Stimulated activated CD8-positive, alpha-beta memory T cell treated with anti-CD3 and anti-CD28 coated beads, Interleukin-4, amount 100 ng/mL, for 4 hours (primary cell): ENCODE measurements at places on chromosomes 1 and 21.

GRCh38 chr1:208036918-208037766 is 126.2 kb upstream of the CD34 start:
- DNase-seq, result no peak

DNA sequence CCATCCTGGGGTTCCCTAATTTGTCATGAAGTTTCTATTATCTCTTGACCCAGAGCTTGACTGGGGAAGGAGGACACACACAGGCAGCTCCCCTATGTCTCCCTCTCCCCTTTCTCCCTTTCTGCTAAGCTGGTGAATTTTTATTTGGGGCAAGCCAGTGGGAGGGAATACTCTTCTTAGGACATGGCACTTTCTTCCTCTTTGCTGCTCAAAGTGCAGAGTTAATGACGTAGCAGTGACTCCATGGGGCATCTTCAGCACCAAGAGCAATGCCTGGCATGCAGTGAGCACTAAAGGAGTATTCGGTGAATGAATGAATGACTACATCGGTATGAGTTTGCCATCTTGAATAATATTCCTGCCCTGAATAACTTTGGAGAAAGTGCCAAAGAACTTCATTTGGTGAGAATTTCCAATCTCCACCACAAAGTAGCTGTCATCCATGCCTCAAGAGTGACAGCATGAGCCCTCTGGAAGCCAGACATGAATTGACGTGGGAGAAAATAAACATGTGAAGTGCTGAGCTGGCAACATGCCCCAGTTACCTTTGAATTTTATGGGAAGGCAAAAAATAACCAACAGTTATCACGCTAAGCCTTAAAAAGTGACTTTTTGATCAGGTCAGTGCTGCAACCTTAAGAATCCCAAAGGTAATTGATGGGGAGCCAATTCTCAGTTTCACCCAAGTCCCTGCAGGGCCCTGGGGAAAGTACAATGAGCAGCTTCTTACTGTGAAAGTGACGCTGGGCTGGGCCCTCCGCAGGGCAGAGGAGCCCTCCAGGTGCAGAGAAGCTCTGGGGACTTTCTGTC is 22.1 kb upstream of the ATF3 start:
- no peak for DNase-seq

- no peak for DNase-seq
Measured at GRCh38 chr1:236748268-236748870, 46.7 kb upstream of the MTR start.

DNA sequence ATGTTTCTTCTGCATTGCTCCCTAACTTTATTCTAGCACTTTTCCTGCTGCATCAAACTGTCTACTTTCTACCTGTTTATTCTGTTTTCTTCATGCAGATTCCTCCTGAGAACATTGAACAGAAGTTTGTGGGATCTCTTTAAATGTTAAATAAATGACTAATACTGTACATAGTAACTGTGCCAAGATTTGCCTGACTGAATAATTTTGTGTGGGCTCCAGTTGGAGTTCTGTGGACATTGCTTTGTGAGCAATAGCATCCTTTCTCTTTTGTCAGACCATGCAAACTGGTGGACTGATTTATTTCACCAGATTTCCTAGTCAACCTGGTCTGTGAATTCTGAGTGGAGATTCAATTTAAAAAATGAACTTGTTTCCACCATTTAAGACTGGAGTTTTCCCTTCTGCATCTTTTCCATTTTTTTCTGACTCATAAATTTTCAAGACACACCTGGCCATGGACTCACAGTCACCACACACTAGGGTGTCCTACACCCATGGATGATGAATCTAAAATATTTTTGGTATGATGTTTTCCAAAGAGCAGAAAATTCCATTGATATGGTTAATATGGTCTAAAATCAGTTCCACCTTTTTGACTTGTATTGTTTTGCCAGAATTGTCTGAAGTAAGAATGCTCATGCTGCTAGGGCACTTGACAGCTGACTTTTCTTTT is 140.7 kb upstream of the SPAG17 start:
- no peak for DNase-seq

GRCh38 chr1:247008406-247008799 is 546 bp upstream of the ZNF695 start:
- no peak for DNase-seq

DNA sequence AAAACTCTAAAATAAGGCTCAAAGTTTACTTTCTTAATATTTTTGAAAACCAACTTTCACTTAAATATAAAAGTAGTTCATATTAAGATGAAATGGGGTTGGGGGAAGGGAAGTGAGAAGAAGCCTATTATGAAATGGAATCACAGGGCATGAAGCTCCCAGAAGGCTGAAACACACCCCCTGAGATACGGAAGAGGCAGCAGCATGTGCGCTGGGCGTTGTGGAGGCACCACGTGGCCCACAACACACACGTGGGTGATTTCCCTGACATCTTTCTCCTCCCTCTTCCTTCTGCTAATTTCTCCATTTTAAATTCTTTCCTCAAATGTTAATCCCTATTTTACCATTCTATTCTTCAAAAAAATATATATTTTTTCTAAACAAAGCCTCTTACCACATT is 35.6 kb upstream of the SEC16B start:
- no peak for DNase-seq

- DNase-seq, result no peak
Measured at GRCh38 chr1:19504796-19505692, 19.7 kb upstream of the CAPZB start.

- DNase-seq, result no peak
Measured at GRCh38 chr1:65265651-65266351, 43.5 kb upstream of the DNAJC6 start.

- no peak for DNase-seq
Measured at GRCh38 chr1:177984136-177984525, 14.3 kb upstream of the SEC16B start.

- DNase-seq, result no peak
Measured at GRCh38 chr1:168281603-168282325, 1.1 kb downstream of the TBX19 start.

DNA sequence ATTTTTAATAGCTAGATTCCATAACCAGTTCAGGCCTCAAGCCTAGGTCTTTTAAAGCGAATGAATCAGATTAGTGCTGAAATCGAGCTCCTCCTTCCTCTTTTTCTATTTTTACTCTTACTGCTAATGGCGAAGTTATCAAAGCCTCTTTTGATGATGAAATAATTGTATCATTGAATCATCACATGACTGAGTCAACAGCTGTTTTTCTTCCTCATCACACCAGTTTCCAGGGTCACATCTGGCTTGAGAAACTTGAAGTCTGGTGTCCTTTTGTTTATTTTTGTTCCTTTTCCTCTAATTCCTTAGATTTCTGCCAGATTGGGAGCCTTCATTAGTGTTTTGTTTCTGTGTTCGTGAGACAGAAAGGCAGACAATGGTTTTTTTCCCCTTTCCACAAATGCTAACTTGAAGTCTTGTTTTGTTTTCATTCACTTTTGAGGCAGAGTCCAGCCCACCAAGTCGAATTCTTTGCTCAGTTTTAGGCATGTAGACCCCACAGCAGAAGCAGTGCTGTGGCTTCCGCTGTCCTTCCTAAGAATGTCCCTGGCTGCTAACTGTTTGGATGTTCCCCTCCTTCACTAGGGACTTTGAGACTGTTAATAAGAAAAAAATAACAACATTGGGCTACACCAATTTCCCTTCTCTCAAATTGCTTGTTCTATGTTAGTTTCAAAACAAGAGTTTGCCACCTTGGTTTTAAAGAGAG is 51.9 kb upstream of the FMOD start:
- DNase-seq, result no peak

DNA sequence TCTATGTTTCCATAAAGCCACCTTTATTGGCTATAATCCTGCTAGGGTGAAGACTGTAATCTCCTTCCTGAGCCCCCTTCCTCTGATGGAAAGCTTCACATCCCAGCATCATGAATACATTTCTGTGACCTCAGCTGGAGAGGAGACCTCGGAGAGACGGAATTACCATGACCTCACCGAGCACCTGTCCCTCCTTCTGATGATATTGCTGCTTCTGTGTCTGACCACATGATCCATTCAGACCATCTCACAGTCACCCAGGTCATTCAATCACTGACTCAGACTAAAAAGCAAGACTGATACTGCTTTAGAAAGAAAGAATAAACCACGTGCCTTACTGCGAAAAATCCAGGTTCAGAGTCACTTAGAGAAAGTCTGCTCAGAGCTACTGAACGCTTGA is 8.8 kb downstream of the KCND3 start:
- DNase-seq, result no peak

- no peak for DNase-seq
Measured at GRCh38 chr1:230503726-230504125, 77.6 kb upstream of the PGBD5 start.

GRCh38 chr1:165376041-165376810 is 19.7 kb upstream of the LMX1A start:
- DNase-seq, result no peak

DNA sequence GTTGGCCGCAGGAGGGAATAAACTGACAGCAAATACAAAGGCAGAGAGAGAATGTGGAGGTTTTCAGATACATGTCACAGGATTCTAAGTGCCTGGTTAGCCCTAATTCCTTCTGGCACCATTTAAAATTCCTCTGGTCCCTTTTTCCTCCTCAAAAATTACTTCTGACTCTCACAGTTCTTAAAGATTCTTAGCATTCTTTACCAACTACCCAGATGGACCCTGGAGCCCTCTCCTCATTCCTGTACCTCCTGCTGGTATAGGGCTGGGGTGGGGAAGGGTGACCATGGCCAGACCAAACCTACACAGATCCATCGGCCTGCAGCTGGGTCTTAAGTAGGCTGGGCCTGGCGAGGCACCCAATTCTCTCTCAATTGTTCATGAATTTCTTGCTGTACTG is 7.2 kb downstream of the MKNK1 start:
- no peak for DNase-seq

DNA sequence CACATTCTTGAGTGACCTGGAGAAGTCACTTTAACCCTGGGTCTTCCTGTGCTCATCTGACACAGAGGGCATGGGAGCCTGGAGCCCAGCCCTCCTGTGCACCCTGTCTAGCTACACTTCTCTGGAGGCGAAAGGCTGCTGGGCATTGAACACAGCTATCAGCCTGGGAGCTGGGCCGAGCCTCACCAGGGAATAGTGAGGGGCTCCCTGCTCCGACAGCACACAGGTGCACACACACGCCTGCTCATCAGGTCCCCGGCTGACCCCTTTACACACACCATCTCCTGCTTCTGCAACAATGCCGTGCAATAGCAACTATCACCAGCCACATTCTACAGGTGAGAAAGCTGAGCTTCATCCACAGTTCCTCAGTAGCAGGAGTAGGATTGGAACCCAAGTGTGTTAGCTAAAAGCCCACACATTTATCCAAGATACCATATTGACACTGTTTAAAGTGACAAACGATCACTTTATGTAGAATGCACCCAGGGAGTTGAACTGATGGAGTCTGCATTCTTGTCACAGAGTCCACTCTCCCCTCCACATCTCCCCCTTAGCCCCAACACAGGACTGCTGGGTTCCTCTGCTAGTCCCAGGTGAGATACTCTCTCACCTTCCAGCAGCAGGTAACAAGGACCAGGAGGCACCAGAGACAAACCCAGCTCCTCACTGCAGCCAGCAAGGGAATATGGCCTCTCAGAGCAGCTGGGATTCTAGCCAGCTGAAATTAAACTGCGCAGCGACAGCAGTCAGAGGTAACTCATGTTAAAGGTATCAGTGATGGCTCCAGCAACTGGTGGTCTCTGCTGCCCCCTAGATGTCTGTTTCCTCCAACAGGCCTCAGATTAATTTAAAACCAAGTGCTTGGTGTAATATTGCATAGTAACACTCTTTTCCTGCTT is 18.3 kb upstream of the CAPN8 start:
- peak; percentile 33 for DNase-seq

DNA sequence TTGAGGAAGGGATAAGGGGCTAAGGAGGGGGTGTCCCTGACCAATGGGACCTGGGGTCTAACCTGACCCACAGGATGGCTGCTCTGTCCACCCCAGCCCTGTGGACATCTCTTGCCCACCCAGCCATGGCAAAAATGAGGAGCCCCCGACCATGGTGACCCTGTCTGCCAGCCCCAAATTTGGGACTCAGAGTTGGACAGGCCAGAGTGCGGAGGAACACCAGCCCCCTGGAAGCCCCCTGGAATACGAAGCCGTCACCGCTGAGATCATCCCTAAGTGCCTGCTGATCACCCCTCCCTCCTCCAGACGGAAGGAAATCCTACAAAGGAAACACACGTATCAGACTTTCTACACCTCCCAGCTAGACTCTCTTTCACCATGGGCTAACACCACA is 119.3 kb downstream of the SIK1 start:
- DNase-seq, result no peak

DNA sequence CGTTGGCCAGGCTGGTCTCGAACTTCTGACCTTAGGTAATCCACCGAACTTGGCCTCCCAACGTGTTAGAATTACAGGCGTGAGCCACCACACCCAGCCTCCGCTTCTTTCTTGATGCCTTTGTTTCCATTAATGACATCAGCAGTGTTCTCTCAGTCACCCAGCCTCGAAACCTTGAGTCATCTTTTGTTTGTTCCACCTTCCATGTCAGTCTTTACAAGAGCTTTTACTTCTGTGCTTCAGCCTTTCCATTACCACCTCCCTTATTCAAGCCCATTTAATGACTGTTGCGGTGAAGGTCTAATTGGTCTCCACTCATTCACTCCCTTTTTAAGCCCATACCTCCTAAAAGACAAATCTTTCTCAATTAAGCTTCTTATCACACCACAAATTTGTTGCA is 146.6 kb upstream of the ADGRL2 start:
- no peak for DNase-seq

DNA sequence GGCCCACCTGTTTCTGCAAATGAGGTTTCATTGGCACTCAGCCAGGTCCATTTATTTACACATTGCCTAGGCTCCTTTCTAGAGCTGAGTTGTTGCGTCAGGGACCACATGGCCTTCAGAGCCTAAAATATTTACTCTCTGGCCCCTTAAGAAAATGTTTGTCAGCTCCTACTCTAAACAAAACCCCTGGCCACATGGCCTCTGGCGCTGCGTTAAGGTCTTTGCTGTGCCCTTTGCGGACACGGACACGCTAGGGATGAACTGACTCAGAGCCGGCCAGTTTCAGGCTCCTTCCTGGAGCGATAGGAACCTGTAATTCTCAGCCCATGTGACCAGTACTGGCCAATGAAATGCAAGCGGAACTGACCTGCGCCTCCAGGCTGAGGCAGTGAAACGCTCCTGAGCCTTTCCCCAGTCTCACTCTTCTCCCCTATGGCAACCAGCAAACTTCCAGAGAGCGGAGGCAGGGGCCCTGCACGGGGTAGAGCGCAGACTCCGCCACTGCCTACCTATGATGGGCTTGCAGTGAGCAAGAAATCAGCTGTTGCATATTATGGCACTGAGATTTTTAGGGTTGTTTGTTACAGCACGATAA is 160.3 kb downstream of the ETS2 start:
- DNase-seq, result no peak
